ENCODE measurements at places on chromosomes 6 and 20. TPM values are rescaled to one million over a fixed set of nuclear protein-coding genes. Genes with fewer than 3 reads are reported as not detected.

- H3K36me3 ChIP-seq = no peaks in the 10 kb centered on the region
- H3K4me3 ChIP-seq = no peak overlapping the region
- H3K27me3 ChIP-seq = no peaks in the 10 kb centered on the region
- no peak for DNase-seq
- H3K27ac ChIP-seq = no peak overlapping the region
- H3K4me1 ChIP-seq = no peaks in the 10 kb centered on the region
Observed at GRCh38 chr6:22929311-22929985, 360.1 kb downstream of the HDGFL1 start.

DNA sequence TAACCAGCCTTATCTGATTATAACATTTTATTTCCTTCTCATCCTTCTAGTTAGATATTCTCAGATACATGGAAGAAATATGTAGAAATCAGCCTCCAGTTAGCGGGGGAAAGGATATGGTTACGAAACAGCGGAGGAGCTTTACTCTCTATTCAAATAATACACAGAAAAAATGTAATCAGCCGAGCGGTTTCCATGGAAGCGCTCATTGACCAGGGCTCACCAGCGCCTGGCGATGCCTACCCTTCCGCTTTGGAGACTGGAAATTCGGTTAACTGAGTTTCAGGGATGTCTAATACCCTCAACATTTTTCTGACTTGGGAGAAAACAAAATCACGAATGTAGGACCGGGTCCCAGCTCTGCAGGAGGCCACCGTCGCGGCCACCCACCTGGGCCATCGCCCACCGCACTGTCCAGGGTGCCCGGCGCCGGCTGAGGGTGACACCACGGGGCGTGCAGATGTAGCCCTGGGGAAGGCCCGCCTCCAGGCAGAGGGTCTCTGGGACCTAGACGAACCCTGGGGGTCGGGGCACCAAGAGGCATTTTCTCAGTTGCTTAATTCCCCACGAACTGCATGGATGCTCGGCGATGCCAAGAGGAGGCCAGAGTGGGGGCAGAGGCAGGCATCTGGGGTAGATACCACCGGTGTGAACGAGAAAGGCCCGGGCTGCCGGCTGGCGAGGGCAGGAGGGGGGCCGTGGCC lies 1.7 kb downstream of the PRR18 start:
- H3K4me1 ChIP-seq = no peaks in the 10 kb centered on the region
- H3K27me3 ChIP-seq = peaks cover 61% of the 10 kb centered on the region
- H3K4me3 ChIP-seq = no peak overlapping the region
- DNase-seq = no peak
- no peaks in the 10 kb centered on the region for H3K36me3 ChIP-seq
- H3K27ac ChIP-seq = no peak overlapping the region

DNA sequence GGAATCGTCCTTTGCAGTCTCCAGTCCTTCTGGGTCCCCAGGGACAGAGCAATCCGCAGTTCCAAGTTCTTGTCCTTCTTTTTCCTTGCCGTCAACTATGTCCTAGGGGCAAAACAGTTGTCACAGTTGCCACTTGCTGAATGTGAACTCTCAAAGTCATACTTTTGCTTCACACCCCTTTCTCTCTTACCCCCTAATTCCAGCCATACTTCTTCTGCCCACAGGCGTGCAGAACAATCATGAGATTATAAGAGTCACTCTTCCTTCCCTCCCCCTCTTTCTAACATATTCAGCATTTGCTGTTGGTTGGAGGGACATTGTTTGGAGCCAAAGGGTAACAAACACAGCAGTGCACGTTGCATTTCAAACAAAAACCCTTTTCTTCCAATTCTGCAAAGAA lies 74.4 kb downstream of the BCAS1 start:
- H3K4me1 ChIP-seq = no peaks in the 10 kb centered on the region
- no peak overlapping the region for H3K27ac ChIP-seq
- H3K4me3 ChIP-seq = no peak overlapping the region
- DNase-seq = no peak
- peaks cover 22% of the 10 kb centered on the region for H3K27me3 ChIP-seq

DNA sequence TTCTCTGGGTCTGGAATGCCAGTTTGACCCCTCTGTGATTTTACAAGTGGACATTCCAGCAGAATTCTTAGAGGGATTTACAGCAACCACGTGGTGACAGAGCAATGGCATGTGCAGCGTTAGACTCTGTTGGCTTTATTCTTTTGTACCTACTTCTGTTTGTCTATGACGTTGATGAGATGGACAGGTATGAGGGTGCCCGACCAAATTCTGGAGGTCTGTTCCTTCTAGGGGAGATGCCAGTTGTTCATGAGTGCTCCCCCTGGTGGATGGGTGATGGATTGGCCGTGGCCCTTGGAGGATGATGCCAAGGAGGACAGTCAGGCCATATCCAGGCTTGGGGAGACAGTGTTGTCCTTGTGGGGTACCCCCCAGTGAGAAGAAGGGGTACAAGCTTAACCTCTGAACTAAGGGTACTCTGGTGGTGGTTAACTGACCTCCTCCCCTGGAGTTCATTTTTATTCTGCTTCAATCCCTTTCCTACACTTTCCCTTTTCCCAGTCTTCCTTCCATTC lies 198.6 kb downstream of the DTNBP1 start:
- H3K36me3 ChIP-seq = peaks cover 26% of the 10 kb centered on the region
- H3K4me3 ChIP-seq = no peak overlapping the region
- H3K27me3 ChIP-seq = no peaks in the 10 kb centered on the region
- H3K27ac ChIP-seq = no peak overlapping the region
- H3K4me1 ChIP-seq = peaks cover 31% of the 10 kb centered on the region
- peak; percentile 68 for DNase-seq

GRCh38 chr6:163731215-163732013 lies 316.9 kb downstream of the QKI start:
- H3K27ac ChIP-seq = no peak overlapping the region
- peaks cover 8% of the 10 kb centered on the region for H3K27me3 ChIP-seq
- H3K36me3 ChIP-seq = no peaks in the 10 kb centered on the region
- no peak overlapping the region for H3K4me3 ChIP-seq
- no peaks in the 10 kb centered on the region for H3K4me1 ChIP-seq

DNA sequence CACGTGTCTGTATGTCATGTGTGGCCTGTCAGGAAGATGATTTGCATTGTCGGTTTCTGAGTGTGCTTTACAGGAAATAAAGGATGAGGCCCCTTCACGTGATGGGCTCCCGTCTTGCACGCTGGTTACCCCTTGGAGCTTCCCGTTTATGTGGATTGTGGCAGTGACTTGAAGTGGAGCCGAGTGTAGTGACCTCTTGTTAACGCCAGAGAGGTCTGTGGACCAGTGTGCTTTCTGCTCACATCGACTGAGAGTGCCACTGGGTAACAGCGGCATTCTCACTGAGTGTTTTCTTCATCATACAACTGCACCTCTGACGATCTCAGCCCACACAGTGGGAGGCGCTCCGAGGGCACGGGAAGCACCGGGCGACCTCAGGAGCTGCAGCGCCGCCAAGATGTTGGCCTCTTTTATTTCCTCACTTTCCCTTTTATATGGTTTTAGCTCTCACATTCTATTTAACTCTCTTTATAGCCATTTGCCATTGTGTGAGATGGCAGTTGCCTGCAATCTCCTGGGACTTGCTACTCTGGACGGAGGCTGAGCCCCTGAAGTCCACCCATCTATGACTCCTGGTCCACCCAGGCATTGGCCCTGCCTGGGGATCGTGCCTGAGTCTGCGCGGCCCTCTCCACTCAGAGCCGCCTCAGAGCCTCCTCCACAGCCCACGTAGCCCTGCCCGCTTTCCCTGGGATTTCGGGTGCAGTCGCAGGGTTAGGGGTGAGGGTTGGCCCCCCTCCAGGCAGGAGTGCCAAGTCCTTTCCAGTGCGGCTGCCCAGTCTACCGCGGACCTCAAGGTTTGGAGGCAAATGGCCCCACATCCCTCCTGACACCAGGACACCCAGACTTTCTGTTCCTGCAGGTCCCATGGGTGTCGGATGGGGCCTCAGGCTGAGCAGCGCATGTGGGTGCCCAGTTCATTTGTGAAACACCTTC lies 238.9 kb downstream of the ERMARD start:
- H3K4me3 ChIP-seq = peak overlapping the region; percentile 16
- H3K27ac ChIP-seq = peak overlapping the region; percentile 75
- peaks cover 33% of the 10 kb centered on the region for H3K4me1 ChIP-seq
- DNase-seq = peak; percentile 64
- H3K27me3 ChIP-seq = peaks cover 3% of the 10 kb centered on the region

GRCh38 chr20:62411479-62412193 lies 4.6 kb upstream of the CABLES2 start:
- H3K27me3 ChIP-seq = no peaks in the 10 kb centered on the region
- H3K27ac ChIP-seq = no peak overlapping the region
- no peak overlapping the region for H3K4me3 ChIP-seq
- no peak for DNase-seq
- H3K36me3 ChIP-seq = no peaks in the 10 kb centered on the region
- H3K4me1 ChIP-seq = peaks cover 13% of the 10 kb centered on the region

DNA sequence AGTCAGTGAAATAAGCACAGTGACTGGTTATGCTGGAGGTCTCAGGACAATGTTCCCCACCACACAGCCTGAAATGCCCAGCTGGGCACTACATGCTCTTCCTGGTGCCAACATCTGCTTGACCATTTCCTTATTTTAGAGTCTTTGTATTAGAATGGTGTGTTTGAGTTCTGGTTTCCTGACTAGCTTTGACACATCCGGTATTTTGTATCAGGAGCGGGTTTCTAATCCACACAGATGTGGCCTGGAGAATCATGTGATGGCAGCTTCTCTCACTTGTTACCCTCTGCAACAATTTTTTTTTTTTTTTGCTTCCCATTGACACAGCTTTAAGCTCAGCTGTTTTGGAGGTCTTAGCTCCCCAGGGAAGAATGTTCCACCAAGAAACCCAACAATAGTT lies 164.5 kb upstream of the CST7 start:
- H3K27ac ChIP-seq = peak overlapping the region; percentile 55
- peaks cover 4% of the 10 kb centered on the region for H3K27me3 ChIP-seq
- peaks cover 33% of the 10 kb centered on the region for H3K4me1 ChIP-seq
- no peak for DNase-seq
- no peaks in the 10 kb centered on the region for H3K36me3 ChIP-seq

GRCh38 chr6:53246924-53247323 lies 98.3 kb upstream of the GCM1 start:
- no peaks in the 10 kb centered on the region for H3K27me3 ChIP-seq
- no peak overlapping the region for H3K27ac ChIP-seq
- H3K4me3 ChIP-seq = no peak overlapping the region

Gene TP53INP2
- total RNA-seq = 2.1 TPM
